Kidney (tissue), 22 donors: ENCODE measurements at places on chromosomes 5 and 9. TPM values are rescaled to one million over a fixed set of nuclear protein-coding genes. Genes with fewer than 3 reads are reported as not detected.

STX17 gene
- 5.2 TPM for polyA plus RNA-seq

MYMK gene
- not detected for polyA plus RNA-seq

MACIR gene
- polyA plus RNA-seq, result 7.4 TPM

BRD9 gene
- polyA plus RNA-seq, result 17.5 TPM

ANKRD34B gene
- polyA plus RNA-seq, result not detected

CDC20B gene
- 0.88 TPM for polyA plus RNA-seq

SNCB gene
- not detected for polyA plus RNA-seq

MEIKIN gene
- polyA plus RNA-seq, result not detected

SPINK4 gene
- polyA plus RNA-seq, result not detected

PRR16 gene
- polyA plus RNA-seq, result 2.4 TPM

CARTPT gene
- not detected for polyA plus RNA-seq

HTR1A gene
- polyA plus RNA-seq, result not detected

INSL6 gene
- polyA plus RNA-seq, result not detected

PLPP7 gene
- 5.5 TPM for polyA plus RNA-seq

RANBP17 gene
- 2.0 TPM for polyA plus RNA-seq

TSLP gene
- 0.60 TPM for polyA plus RNA-seq

PCDHB15 gene
- 1.8 TPM for polyA plus RNA-seq

RNF180 gene
- polyA plus RNA-seq, result 3.8 TPM
